Cerebellar nuclear complex (tissue), 1 donor: ENCODE measurements at places on chromosomes 16 and 17.

- DNase-seq, result no peak
Measured at GRCh38 chr17:72481572-72481971, 360.8 kb downstream of the SOX9 start.

DNA sequence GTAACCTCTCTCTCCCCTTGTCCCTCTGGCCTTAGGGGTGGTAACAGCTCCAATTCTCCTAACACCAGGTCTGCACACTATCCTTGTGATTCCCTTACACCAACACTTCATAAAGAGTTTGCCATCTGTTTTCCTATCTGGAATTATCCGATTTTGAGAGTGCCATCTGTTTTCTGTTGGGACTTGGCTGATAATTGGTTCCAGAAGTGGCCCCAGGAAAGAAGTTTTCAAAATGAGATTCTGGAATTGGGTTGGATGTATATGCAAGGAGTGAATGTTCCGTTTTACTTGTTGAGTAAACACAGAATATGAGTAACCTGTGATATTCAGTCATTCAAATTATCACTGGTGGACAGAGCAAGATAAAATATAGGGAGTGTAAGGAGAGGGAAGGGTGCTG, 134.1 kb upstream of the HS3ST3A1 start:
- DNase-seq, result no peak

DNA sequence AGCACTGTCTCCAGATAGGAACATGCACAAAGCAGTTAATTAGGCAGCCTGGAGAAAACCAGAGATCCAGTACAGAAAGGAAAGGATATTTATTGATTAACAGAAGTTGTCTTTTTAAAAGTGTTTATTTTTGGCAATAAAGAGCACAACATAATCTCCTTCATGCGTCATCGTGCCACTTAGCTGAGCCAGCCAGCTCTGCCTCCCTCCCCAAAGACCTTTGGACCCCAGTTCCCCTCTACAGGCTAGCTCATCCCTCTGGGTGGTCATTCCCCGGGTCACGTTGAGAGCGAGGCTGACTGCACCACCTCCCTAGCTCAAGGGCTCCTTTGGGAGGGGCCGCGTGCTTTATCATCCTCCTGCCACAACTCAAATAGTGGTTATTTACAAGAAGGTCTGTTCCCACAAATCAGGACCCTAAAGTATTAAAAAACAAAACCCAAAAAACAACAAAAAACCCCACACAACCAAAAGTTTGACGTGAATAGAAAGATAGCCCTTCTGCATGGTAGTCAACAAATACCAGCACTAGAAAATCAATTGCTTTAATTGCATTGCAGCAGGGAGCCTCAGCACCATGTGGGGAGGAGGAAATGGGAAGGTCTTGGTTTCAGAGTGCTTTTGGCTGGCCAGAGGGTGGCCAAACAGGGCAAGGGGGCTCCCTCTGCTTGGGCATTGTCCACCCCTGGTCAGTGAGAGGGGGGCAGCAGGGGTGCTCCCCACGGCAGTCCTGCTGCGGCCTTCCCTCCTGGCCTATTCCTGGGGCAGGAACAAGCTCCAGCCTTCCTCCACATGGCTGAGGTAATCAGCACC, 9.6 kb downstream of the POLR2C start:
- DNase-seq, result no peak

GRCh38 chr17:70099884-70100283, 24.9 kb downstream of the KCNJ16 start:
- no peak for DNase-seq

DNA sequence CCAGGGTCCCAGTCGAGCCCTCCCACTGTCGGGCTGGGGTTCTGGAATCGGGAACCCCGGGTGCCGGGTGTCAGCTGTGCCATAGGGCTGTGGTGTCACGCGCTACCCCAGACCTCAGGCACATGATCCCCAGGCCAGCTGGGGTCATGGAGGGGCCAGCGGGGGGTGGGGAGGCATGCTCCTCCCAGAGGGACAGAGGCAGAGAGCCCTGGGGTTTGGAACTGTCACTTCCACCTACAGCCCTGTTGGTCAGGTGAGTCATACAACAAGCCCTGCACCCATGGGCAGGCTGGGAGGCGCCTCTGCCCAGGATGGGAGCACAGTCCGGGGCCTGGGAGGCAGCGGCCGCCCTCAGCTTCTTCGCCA, 63.0 kb downstream of the BAIAP2 start:
- DNase-seq, result no peak

DNA sequence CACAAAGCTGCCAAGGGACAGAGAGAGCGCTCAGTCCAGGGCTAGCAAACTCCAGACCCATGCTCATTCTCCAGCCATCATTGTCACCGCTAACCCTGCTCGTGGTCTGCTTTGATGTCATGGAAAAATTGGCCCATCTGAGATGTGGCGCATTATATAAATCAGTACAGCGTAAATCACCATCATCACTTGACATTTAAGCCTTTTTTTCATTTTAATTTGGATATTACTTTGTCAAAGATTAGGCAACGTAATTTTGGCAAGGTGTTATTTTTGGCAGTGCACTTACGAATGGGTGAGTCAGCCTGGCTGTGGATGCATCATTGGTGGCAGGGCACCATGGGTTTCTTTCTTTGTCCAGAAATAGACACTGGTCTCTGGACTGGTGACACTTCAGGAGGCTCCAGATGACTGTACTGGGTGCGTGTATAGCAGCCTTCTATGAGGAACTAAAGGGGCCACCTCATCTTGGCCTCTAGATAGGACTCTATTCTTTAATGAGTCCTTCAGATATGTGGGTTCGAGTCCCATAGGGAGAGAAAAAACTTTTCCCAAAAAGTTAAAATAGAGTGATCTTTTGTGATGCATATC, 166.3 kb downstream of the MSI2 start:
- DNase-seq, result no peak

DNA sequence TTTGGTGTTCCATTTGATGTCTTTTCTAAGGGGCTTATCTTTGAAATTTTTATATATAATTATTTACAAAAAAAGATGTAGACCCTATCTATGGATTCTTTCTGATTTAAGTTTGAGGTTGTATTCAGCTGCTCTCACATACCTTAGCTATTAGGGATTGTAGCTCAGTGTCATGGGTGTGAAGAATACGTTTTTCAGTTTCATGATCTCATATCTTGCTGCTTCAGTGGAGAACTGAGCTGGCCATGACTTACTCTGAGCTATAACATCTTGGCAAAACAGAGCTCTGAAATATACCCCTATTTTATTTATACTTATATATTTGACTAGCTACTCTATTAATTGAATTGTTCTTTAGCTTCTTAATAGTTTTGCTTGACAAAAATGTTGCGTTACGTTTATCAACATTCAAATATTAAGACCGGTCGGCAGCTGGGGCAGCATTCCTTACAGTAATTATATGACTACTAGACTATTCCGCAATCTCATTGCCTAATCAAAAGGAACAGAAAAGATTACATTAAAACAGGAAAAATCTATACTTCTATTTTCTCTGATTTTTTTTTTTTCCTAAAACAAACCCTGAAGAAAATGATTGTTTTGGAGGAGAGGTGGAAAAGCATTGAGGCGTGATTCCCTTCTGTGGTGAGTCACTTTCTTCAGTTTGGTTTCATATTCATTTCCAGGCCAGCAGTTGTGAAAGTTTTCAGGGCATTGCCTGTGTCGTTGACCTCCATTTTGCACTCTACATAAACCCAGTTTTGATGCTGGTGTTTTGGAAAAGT, 24.1 kb upstream of the KRT24 start:
- no peak for DNase-seq

GRCh38 chr17:43025290-43025657, 243 bp downstream of the RND2 start:
- DNase-seq, result no peak

GRCh38 chr17:75153780-75154194, 525 bp downstream of the JPT1 start:
- DNase-seq, result no peak

- no peak for DNase-seq
Measured at GRCh38 chr17:19380481-19381301, 2.4 kb downstream of the MAPK7 start.

- DNase-seq, result no peak
Measured at GRCh38 chr17:74471341-74471740, 4.9 kb downstream of the CD300A start.

GRCh38 chr17:27576477-27577083, 54.4 kb upstream of the LGALS9 start:
- DNase-seq, result no peak

DNA sequence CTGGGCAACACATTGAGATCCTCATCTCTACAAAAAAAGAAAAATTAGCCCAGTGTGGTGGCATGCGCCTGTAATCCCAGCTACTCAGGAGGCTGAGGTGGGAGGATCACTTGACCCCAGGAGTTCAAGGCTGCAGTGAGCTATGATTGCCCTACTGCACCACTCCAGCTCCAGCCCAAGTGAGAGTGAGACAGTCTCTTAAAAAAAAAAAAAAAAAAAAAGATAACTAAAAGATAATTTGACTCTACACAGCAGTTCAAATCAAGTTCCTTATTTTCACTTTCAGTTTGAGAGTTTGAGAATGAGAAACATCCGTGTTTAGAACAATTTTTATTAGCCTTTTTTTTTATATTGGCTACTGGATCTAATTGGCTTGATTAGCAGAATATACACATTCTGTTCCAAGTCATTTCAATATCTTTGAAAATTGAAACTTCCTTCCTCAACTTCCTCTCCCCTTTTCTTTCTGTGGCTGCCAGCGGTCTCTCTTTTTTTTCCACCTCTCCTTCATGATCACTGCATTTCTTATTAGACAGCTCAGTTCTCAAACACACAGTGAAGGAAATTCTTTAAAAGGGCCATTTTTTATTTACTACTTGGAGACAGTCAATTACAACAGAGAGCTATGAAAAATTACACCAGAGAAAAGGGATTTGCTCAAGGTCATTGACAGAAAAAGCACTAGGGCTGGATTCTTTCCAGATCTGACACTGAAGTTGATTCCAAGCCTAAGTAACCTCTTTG, 4.5 kb upstream of the ACSF2 start:
- DNase-seq, result no peak

DNA sequence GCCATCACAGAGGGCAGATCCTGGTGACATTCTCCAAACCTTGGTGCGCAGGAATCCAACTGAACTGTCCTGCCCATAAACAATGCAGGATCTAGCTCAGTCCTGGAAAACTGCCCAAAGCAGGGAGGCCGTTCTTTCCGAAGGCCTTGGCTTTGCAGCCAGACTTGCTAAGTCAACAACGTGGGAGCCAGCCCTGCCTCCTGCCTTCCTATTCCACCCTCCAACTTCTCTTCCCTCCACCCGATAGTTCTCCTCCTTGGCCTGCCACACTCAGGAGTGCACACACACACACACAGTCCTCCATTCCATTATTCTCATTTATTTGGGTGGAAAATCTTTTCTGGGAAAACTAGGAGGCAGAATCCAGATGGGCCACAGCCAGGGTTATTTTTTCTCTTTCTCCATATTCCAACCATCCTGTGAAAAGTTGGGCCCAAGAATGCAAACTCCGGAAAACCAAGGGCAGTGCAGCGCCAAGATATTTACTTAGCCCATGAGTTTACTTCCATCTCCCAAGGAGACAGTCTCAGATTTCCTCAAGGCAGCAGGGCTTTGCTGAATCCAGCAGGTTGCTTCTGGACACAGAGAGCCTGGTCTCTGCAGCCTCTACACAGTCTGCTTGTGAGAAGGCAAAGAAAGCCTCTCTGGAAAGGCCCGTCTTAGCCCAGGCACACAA, 15.8 kb downstream of the COPRS start:
- no peak for DNase-seq

- DNase-seq, result no peak
Measured at GRCh38 chr17:17350491-17351355, 47.5 kb downstream of the NT5M start.

GRCh38 chr16:79628988-79629387, 28.5 kb upstream of the MAF start:
- no peak for DNase-seq

DNA sequence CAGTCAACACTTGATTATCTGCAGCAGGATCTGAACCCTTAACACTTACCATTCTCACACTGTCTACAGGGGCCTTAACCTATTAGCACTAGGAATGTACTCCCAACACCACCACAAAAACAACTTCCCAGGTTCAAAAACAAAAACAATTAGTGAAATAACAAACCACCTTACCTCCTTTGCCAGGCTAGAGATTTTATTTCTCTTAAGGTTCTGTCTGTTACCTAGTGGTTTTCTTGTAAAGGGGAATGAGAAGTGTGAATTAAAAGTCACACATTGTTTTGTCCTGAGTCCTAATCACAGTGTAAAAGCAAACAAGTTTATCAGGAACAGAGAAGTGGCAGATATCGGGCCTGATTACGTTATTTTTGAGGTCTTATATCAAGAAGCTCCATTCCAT, 9.7 kb downstream of the SMARCE1 start:
- DNase-seq, result no peak

DNA sequence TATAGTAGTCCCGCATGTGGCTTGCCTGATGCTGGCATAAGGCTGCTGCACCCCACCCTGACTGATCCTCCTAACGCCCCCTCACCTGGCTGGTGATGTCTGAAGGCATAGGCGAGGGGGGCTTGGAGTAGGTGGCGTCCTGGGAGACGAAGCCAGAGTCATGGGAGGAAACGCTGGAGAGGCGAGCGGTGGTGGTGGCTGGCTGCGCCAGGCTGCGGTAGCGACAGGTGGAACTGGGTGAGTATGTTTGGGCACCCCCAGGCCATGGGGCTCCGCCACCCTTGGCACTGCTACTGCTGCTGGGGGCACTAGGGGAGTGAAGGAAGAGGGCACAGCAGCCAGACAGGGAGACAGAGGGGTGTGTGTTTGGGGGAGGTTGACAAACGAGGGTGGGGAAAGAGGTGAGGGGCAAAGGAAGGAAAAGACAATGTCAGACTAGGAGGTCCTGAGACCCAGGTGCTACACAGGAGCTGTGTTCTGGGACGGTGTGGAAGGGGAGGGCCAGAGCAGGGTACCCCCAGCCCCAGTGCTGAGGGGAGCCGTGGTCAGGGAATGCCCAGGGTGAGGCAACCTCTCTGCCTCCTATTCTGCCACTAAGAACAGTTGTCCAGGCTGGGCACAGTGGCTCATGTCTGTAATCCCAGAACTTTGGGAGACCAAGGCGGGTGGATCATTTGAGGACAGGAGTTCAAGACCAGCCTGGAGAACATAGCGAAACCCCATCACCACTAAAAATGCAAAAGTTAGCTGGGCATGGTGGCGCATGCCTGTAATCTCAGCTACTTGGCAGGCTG, 11.4 kb downstream of the MTSS2 start:
- DNase-seq, result no peak

- no peak for DNase-seq
Measured at GRCh38 chr16:30376461-30376902, 1.9 kb downstream of the MYL11 start.

DNA sequence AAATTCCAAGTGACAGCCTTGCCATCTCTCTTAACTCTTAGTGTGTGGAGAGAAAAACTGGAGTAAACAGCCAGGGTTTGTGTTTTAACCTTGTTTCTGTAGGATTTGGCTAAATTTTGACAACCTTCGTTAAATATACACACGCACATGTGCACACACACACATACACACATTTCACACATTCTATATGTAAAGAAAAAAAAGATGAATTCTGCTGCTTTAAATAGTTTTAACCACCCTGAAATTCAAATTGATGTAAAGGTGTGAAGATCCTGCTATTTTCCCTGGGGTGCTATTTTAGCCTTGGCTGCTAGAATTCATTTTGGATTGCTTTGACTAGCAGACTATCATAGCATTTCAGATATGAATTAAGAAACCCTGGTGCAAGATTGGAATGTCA, 191.9 kb downstream of the FTO start:
- no peak for DNase-seq
